Coronary artery (tissue), 2 donors: ENCODE measurements at places on chromosomes 4 and X.

DNA sequence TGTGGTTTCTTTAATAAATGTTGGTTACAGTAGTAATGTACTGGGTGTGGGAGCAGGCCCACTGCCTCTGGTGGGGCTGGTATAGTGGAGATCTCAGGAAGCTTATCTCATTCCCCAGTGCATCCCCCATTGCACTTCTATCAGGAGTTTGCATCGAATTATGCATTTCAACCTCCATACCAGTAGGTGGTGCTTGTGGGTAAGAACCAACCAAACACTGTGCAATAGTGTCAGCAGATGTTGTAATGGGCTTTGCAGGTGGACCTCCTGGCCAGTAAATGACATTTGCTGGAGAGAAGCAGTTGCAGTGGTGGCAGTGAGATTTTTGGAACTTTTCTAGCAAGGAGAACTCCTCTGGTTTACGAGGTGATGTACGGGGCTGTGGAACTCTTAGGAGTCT is 150.6 kb downstream of the POU3F4 start:
- no peak for DNase-seq

DNA sequence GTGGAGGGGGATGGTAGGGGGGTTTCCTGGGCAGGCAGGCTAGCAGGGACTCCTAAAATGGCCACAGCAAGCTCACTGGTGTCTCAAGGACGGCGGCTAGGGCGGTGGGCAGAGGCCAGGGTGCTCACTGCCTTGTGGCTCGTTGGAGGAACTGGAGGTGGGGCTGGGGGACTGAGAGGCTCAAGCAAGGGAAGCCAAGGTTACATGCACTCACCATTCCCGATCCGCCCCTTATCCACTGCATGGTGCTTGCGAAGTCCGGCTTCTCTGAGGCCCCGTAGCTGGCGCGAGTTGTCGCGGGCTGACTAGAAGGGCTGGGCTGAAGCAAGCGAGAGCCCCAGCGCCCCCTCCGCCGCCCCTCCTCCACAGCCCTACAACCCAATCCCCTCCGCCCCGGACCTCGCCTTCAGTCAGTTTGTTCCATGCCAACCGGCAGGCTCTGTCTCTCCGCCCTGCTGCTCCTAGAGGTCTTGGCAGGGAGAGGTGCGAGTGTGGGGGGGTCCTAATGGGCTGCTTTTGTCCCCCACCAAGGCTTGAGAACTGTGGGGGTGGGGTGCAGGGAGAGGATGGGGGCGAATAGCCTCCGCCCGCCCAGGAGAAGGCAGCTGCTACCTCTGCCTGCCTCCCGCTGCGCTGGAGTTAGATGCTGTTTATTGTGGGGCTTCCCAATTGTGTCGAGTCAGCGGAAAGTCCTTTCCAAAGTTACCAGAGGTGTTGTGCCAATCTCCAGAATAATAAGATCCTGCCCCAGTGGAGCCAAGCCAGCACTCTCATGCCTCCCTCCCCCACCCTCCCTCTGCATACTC is at the start of gene ARHGEF9:
TSS of gene ARHGEF9 (minus strand) at position 313 of the 806 bp plus-strand sequence. CDS start at position 244, 69 bp downstream.
- no peak for DNase-seq

DNA sequence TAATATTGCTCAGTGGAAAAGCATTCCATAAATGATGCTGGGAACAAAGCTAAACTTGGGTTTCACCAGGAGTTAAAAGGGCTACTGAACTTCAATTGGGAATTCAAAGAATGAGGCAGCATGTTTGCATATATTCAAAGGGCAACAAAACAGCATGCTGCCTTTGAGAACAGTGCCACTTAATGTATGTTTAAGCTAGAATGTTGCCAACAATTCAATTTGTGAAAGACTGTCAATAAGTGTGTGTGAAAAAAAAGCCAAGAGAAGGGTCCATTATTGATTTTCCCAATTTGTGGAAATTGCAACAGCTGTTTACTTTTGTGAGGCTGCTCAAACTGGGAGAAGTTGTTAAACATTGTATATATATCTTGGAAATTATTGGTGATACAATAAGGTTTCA is 701.9 kb upstream of the ACTRT1 start:
- DNase-seq: no peak

- no peak for DNase-seq
These were observed 93.0 kb downstream of the TSPAN7 start for GRCh38 chrX:38654302-38654701.

DNA sequence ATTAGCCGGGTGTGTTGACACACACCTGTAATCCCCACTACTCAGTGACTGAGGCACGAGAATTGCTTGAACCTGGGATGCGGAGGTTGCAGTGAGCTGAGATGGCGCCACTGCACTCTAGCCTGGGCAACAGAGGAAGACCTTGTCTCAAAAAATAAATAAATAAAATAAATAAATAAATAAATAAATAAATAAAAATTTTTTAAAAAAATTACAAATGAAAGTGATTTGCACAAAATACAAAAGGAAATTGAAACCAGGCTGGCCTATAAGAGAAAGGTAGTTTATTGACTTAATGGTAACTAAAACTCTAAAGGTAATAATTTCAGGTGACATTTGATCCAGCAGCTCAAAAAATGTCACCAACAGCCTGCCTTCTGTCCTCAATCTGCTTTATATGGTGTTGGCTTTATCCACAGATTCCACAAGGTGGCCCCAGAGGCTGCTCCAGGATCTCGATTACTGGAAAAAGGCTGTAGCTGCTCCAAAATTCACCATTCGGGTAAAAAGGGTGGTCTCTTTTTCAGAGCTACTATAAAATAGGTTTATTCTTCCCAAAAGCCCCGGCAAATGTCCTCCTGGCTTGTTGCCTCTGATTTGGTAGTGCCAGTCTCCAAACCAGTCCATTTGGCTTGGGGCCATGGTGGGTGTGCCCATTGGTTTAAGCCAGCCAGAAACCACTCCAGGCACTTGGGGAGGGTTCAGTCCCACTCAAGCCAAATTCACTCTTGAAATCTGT is 61.4 kb upstream of the TRIM2 start:
- DNase-seq: peak; percentile 75

DNA sequence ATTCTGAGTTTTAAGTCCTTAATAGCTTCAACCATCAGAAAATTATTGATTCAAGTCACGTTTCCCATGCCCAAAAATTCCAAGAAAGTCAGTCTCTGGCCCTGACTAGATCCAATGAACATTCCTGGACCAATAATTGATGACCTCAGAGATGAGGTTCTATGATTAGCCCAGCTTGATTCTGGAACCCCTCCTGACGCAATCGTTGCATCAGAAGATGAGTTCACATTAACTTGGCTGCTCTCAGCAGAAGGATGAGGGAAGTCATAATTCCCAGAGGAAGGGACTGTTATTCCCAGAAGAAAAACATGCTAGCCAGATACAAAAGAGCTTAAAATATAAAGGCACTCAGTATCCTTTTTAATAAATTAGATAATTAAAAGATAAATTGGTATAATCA is 34.3 kb upstream of the CPEB2 start:
- DNase-seq: no peak

DNA sequence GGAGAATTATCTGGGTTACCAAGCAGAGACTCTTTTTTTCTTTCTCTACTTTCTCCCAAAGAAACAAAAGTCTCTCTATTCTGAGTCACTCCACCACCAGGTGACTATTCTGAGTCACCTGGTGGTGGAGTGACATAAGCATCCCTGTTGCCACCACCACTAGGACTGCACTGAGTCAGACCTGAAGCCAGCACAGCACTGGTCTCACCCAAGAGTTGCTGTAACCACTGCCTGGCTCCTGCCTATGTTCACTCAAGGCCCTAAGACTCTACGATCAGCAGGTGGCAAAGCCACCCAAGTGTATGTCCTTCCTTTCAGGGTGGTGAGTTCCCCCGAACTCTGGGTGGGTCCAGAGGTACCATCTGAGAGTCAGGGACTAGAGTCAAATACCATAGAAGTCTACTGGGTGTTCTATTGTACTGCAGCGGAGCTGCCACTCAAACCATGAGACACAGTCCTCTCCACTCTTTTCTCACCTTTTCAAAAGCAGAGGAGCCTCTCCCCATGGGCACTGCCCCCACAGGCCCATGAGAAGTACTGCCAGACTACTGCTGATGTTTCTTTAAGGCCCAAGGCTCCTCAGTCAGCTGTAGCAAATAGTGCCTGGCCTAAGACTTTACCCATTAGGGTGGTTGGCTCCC is 209.6 kb upstream of the IRS4 start:
- peak; percentile 55 for DNase-seq

DNA sequence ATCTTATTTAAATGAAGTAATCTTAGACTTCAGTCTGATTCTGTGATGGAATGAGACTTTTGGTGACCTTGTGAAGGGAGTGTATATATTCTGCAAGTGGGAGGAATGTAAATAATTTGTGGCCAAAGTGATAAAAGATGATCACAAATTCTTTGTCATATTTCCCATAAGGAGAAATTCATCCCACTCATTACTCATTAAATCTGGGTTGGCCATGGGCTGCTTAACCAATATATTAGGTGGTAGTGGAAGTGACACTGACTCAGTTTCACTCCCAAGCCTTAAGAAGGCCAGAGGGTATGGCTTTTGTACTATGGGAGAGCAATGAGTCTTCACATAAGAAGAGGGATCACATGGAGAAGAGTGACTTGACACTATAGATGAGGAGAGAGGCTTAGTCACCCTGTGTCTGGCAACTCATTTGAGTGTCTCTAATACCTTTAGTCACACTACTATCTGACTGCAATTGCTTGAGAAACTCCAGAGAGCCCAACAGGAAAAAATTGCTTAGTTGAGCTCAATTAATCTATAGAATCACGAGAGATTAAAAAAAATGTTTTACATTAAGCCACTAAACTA is 408.2 kb upstream of the PITX2 start:
- no peak for DNase-seq

- DNase-seq: no peak
These were observed 122.9 kb downstream of the MAML3 start for GRCh38 chr4:140031061-140031460.
